Progenitor cell of endocrine pancreas (in vitro differentiated cells): ENCODE measurements at places on chromosomes 5 and 9. TPM values are rescaled to one million over a fixed set of nuclear protein-coding genes. Genes with fewer than 3 reads are reported as not detected.

SLC34A3 gene
- 0.26 and 0.27 TPM in 2 replicates for total RNA-seq

LRRC19 gene
- total RNA-seq: not detected in 2 replicates

MAST4 gene
- 45.3 and 50.8 TPM in 2 replicates for total RNA-seq

- no peak for DNase-seq
Measured at GRCh38 chr5:176592573-176592972, 17.4 kb downstream of the GPRIN1 start.

DNA sequence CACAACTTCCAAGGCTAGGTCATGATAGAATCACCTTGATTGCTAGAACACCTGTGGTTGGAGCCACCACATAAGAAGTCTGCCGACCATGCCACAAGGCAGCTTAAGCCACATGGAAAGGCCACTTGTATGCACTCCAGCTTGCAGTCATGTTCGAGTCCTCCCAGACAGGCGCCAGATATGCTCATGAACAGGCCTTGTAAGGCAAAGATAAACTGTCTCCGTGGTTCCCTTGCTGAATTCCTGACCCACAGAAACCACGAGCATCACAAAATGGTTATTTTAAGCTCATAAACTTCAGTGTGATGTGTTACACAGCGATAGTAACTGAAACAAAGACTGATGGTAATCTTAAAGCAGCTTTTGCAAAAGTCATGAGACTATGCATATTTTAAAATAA, 188.4 kb upstream of the DAPK1 start:
- no peak for DNase-seq

DNA sequence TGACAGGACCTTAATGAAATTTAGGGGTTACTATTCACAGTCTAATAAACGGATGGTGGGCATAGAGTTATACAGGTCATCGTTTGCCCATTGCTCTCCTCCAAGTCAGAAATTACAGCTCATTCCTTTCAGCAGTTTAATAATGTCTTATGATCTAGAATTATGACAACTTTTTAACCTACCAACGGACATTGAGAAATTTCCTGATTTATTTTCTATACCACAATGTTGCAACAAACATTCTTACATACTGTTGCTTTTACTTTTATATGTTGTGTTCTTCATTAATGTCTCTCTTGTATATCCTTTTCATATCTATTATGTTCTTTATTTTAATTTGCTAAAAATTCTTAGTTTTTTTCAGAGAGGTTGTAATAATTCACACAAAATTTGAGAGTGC, 152.8 kb upstream of the PRLR start:
- no peak for DNase-seq

ZSWIM6 gene
- 33.4 and 35.2 TPM in 2 replicates for total RNA-seq

GRCh38 chr5:66362046-66362445, 217.9 kb downstream of the SREK1 start:
- DNase-seq: no peak

DNA sequence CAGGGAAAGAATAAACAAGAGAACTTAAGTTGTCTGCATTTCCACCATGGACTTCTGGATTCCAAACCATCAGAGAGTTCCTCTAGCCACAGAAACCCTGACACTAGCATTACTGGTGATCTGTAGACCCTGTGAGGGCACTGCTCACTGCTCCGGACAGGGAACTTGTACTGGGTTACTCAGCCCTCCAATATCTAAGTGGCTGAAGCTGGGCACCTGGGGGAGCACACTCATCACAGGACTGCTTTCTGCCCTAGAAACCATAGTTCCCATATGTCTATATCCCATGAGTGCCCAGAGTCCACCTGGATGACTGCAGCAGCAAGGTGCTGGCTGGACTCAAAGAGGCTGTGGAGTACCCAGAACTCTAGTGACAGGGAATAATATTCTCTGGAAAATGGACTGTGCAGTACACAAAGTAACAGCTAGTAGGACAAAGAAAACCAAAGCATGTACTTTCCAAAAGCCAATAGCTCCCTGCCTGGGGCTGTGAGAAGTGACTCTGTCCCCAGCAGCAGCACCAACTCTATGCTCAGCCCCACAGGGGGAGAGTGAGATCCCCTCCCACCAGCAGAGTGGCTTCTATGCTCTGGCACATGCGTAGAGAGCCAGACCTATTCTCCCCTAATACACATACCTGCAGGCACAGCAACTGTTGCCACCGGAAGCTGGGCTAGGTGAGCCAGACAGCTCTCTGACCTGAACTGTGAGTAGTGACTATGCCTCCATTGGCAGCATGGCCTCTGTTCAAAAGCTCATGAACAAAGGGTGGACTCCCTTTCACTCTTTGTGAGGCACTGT, 472.9 kb upstream of the FTMT start:
- no peak for DNase-seq

- DNase-seq: no peak
Measured at GRCh38 chr5:115751176-115751575, 65.3 kb downstream of the CDO1 start.

DNA sequence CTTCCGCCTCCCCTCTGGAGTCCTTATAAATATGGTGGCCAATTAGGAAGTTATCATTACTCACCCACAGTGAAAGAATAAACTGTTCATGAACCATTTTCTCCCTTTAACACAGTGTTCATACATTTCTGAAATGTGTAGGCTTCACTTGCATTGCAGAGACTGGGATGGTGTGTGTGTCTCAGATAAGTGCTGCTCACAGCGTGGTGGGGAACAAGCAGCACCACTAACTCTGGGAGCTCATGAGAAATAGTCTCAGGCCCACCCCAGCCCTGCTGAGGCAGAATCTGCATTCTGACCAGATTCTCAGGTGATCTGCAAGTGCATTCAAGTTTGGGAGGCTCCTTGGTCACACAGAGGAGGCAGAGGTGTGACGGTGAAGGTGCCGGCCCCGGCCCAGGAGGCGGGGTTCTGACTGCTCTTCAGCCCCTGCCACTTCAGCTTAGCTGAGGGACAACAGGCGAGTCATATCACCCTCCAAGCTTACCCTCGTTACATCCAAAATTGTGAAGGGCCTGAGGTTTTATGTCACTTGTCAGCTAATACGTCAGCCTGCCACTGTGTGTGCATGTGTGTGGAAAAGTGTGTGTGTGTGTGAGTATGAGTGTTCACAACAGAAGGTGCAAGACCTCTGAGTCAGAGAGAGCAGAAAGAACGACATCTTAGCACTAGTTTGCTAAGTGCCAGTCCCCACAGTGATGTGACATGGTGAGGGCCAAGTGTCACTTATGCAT, 34.7 kb downstream of the DAP start:
- no peak for DNase-seq

- DNase-seq: no peak
Measured at GRCh38 chr5:77397686-77398292, 94.3 kb downstream of the WDR41 start.

DNA sequence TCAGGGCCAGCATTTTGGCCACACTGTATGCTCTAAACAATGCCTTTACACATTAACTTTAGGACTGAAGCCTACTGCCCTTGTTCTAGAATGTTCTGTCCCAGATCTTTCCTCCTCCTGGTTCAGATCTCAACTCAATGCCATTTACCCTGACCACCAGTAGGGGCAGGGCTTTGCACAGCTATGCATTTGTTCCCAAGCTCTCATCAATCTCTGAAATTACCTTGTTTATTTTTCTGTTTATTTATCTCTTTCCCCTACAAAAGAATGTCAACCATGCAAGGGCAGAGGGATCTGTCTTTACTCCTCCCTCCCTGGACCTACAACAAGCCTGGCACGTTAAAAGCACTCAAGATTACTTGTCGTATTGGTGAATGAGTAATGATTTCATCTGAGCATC, 612.9 kb downstream of the BNC2 start:
- no peak for DNase-seq

FAM81B gene
- total RNA-seq: 0.42 TPM in 1 of 2 replicates, not detected in the other

PLAC8L1 gene
- 1.5 and 2.0 TPM in 2 replicates for total RNA-seq
